ENCODE measurements at places on chromosomes 4 and X.

DNA sequence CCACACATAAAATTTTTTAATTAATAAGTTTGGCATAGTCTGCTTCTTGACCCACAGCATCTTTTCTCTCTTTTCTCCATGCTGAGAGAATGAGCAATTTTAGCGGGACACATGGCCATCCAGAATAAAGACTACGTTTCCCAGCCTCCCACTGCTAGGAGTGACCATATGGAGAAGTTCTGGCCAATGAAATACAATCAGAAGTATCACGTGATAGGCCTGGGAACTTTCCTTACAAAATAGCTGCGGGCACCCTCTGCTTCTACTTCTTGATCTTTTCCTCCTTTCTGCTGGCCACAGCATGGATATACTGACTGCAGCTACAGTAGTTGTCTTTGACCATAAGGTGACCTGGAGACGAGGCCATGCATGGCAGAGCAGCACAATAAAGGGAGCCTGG lies 348.0 kb downstream of the BCOR start:
- no peak for DNase-seq

GRCh38 chrX:27132862-27133261 lies 330.3 kb downstream of the PPP4R3C start:
- DNase-seq = no peak

DNA sequence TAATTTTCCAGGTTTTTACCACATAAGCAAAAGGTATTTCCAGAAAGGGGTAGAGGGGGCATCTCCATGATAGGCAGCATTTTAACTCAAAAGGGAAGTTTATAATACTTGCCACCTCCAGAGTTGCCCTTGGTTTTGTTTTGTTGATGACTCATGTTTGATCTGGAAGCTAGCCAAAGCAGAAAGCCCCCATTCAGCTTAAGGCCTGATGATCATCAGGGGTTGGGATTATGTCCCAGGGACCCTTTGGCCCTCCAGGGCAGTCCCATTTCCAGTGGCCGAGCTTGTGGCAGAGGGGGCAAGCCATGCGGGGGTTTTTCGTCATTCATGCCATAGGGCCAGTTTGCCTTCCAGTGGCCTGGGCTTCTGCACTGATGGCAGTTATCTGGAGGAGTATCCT lies 143.0 kb upstream of the PLAC1 start:
- DNase-seq = no peak

GRCh38 chr4:15855804-15856475 lies 77.8 kb downstream of the CD38 start:
- no peak for DNase-seq

- DNase-seq = no peak
Measured at GRCh38 chrX:137425986-137426385, 139.9 kb upstream of the ZIC3 start.

- no peak for DNase-seq
Measured at GRCh38 chrX:2654436-2655340, 36.4 kb upstream of the CD99 start.

GRCh38 chrX:49166914-49167739 lies 4.6 kb downstream of the MAGIX start:
- peak; percentile 33 for DNase-seq

GRCh38 chr4:58491620-58492019 lies 1381.4 kb upstream of the IGFBP7 start:
- DNase-seq = no peak

- DNase-seq = no peak
Measured at GRCh38 chr4:100539706-100540105, 21.9 kb upstream of the EMCN start.

DNA sequence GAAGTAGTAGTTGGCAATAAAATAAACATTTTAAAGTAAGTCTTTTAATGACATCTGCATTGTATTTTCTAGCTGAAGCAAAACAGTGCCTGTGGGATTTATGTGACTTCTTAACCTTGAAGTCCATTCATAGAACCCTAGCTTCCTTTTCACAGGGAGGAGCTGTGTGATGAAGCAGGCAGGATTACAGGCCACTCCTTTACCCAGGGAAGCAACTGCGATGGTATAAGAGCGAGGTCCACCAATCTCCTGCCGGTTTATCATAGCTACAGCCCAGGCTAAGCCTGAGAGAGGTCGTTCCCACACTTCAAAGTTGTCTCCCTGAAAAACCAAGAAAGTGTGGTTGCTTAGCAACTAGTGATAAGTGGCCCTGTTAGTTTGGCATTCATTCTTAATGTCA lies 7.0 kb downstream of the RPL36A start:
- no peak for DNase-seq

DNA sequence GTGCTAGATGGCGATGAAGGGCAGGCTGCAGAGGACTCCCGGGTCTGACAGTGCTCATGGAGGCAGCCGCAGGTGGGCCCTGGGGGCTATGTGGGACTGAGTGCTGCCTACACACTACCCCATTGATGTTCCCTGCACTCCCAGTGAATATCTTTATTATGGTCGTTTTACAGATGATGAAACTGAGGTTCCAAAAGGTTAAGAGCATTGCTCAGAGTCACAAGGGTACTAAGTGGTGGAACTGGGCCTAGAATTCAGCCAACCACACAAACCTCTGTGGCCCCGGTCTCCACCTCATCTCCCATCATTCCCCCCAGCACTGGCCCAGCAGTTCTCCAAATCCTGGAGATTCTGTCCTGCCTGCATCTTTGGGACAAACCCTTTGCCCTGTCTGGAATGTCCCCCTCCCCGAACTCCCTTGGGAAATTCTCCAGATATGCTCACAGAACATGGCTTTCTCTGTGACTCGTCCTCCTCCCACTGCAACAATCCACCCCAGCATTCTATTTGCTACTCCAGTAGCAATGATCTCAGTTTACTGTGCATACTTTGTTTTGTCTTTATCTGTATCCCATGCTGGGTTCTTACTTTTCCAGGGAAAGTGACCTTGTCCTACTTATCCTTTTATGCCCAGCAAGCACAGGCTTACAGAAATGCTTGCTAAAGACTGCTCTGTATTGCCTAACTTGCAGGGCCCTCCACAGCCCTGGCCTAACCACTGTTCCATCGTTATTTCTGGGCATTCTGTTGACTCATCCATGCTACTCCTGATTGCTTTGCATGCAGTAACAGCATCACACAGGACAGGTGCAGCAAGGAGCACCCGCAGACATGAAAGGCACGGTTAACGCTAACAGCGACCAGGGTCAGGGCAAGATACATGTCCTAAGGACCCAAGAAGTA lies 14.0 kb downstream of the PNMA6F start:
- no peak for DNase-seq

DNA sequence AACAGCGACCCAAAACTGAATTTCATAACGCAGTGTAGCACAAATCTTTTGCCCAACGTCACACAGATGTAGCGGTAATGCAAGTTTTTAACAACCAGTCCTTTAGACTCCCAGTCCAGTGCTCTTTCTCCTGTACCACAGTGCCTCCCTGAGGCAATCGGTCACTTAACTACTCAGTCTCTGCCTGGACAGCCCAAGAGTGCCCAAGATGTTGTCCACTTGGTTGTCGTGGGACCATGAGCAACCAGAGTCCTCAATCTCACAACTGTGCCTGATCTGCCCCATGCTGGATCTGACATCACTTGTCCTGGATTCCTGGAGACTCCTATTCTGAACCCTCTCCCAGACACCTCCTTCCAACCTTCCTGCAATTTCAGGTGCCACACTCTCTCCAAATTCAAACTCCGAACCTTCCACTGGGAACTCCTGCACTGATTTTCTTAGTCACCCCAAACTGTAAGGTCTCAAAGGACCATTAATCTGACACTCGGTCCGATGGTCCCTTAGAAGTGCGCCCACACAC lies 702 bp downstream of the MMGT1 start:
- DNase-seq = no peak

- no peak for DNase-seq
Measured at GRCh38 chrX:11381464-11381863, 88.3 kb downstream of the AMELX start.

DNA sequence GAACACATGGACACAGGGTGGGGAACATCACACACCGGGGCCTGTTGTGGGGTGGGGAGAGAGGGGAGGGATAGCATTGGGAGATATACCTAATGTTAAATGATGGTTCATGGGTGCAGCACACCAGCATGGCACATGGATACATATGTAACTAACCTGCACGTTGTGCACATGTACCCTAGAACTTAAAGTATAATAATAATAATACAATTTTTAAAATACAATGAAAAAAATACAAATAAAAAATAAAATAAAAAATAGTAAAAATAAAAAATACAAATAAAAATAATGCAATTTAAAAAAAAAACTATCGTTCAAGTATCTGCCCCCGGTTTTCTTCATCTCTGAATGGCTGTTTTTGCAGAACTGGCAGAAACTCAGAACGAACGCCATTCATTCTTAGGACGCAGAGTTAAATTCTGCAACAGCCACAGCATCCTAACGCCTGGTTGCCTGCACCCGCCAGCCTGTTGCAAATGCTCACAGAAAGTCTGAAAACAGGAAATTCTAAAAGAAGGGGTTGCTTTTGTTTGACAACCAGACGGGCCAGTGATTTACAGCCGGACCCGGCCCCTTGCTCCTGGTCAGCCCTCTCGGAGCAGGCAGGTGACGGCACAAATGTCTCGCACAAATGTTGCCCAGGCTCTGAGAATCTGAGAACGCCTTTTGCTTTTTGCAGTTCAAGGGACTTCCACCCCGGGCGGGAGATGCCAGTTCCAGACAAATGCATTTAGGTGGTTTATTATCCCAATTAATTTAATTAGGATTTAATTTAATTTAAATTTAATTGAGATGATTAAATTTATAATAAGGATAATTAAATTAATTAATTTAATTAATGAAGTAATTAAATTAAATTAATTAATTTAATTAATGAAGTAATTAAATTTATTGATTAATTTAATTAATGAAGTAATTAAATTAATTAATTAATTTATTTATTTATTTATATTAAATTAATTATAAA lies 47.8 kb downstream of the CRLF2 start:
- no peak for DNase-seq

GRCh38 chr4:155017426-155017825 lies 191.0 kb upstream of the NPY2R start:
- no peak for DNase-seq

GRCh38 chr4:165504184-165504583 lies 125.4 kb downstream of the CPE start:
- no peak for DNase-seq

DNA sequence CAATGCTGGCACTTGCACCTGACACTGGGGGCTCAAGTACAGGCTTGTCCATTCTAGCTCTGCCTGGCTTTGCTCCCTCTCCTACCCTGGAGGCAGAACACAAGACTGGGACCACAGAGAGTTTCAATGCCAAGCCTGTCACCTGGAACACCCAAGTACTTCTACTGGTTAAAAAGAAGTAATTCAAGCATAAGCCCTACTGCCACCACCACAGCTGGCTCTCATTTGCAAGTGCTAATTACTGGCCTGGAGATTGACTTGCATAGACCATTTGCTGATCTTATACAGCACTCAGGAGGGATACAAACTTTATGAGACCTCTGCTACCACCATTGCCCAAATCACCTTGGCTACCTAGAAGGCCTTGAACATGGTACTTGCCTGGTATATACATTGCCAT lies 1550.9 kb downstream of the C4orf33 start:
- DNase-seq = no peak

DNA sequence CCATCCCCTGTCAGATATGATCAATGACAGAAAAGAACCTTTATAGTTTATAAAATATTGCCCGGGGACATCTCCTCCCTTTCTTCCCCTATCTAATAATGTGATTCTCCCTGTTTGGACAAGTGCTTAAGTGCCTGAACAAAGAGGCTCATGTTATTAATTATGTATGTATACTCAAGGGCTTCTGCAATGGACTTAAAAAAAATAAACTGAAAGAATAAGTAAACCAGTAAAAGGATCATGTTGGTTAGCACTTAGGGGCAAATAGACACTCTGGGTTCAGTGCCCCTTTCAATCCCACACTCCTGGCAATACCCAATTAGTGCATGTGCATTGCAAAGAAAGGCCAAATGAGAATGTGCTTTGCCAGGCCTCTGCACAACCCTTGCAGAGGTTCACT lies 30.7 kb upstream of the RPS6KA6 start:
- DNase-seq = no peak
